ENCODE measurements at places on chromosomes 4 and X. TPM values are rescaled to one million over a fixed set of nuclear protein-coding genes. Genes with fewer than 3 reads are reported as not detected.

Gene EPHA5
- 2.4 TPM for total RNA-seq

Gene KIF4A
- total RNA-seq: 29.8 TPM

Gene SSX7
- total RNA-seq: not detected

Gene NXF2B
- total RNA-seq: 0.64 TPM
